ENCODE measurements at places on chromosomes 13 and 19.

DNA sequence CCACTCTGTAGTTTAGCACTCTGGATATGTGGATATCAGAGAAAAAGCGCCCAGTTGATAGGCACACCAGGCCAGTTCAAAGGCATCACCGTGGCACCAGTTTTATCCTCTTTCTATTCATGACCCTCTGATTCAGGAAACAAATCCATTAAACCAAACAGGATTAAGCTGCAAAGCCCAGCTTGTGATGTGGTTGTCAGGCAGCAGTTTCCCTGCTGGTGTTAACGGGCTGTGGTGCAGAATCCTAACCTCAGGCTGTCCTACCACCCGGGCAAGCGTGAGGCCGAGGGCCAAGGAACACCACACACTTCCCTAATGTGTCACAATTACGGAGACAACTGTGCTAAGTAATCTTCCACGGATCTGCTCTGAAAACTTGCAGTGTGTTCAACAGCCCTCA, 209.1 kb downstream of the OLFM4 start:
- no peak for DNase-seq

GRCh38 chr19:37251308-37252229, 33.6 kb downstream of the ZNF383 start:
- DNase-seq = peak; percentile 94

- no peak for DNase-seq
These were observed 63.1 kb downstream of the CRYL1 start for GRCh38 chr13:20462533-20462915.

GRCh38 chr19:49442354-49442753, 1.0 kb upstream of the SLC17A7 start:
- DNase-seq = no peak

GRCh38 chr19:47109541-47110375, 3.8 kb downstream of the ZC3H4 start:
- DNase-seq = no peak

DNA sequence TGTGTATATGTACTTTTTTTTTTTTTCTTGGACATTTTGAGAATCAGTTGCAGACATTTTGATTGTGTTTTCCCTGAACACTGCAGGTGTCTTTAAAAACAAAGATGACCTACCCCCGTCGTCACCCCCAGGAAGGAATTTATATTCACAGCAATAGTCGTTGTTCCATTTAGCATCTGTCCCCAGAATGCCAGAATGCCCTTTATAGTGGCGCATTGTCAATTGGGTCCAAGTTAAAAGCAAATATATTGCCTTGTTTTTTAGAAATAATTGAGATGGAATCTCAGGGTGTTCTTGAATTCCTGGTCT, 1.8 kb upstream of the RNF225 start:
- DNase-seq = no peak

DNA sequence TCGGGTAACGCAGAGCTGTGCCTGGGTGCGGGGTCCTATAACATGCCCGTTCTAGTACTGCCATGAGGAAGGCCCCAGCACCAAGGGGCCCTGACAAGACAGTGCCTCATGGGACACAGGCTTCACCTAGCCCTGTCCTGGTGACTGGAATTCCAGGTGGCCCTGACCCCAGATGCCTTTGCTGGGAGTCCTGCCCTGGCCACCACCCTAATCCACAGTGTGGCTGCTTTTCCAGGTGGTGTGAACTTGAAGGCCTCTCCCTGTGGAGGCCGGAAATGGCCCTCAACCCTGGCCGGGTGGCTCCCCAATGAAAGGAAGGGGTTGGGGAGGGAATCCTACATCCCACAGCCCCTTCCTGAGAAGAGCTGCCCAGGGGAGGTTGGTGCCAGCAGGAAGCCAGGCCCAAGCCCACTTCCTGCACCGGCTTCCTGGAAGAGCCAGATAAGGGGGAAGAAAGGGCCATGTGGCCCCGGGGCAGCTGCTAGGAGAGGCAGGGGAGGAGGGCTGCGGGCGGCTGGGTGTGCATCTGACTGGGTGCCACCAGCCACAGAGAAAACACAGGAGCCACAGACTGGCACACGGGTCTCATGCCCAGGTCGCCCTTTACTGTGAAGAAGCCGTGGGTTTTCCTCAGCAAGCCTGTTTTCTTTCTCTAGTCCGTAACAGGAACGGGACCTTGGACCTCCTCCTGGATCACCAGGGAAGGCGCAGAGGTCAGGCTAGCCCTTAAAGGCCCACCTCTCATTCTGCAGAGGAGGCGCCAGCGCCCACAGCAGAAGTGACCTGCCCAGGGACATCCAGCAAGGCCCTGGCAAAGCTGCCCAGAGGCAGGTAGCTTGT, 4.7 kb downstream of the LSM4 start:
- DNase-seq = no peak

DNA sequence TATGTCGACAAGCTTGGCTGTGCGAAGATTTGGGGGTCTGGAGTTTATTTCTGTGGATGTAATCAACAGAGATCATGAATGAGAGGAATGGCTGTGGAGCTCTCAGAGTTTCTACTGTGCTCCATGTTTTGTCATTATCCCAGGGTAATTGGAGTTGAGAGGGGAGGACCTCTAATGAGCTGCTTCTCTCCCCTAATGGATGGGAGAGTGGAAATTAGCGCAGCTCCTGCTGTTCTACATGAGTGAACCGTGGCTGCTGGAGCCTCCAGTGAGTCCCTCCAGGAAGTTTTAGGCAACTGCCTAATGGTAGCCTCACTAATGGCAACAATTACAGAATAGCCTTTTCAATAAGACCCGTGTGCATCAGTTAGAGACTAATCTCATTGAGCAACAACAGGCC, 31.3 kb upstream of the FGF9 start:
- no peak for DNase-seq

- DNase-seq = no peak
These were observed 1.3 kb downstream of the UBL3 start for GRCh38 chr13:29849071-29849631.

GRCh38 chr13:111211789-111212516, 96.8 kb downstream of the ARHGEF7 start:
- DNase-seq = no peak

DNA sequence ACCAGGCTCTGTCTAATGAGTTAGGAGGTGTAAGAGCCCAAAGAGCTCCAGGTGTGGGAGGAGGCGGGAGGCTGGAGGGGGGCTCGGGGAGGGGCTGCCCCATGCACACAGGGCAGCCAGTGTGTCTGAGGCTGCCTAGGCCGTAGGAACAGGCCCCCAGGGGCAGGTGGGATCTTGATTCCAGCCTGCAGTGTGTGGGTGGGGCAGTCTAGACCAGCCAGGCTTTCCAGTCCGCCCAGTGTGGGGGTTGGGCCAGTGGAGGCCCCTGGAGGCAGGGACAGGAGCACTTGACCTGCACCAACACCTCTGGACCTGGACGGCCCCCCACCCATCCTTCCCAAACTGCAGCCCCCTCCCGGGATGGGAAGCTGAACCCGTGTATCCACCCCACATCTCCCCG, 5.4 kb upstream of the CAMSAP3 start:
- no peak for DNase-seq

GRCh38 chr13:101868585-101869469, 416.4 kb downstream of the ITGBL1 start:
- peak; percentile 52 for DNase-seq

GRCh38 chr13:110274687-110275086, 32.3 kb downstream of the COL4A1 start:
- DNase-seq = no peak

GRCh38 chr13:110809871-110810486, 96.5 kb downstream of the ING1 start:
- DNase-seq = no peak
